ENCODE measurements at places on chromosomes 3 and 15.

DNA sequence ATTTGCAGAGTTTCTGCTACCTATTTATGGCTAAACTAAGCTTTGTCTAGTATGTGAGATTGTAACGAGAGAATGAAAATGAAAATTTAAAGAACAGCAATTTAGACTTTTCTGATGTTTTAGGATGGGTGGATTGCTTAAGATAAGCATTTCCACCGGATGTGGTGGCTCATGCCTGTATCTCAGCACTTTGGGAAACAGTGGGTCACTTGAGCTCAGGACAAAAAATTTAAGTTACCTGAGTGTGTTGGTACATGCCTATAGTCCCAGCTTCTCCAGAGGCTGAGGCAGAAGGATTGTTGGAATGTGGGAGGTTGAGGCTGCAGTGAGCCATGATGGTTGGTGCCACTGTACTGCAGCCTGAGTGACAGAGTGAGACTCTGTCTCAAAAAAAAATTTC is 3.3 kb downstream of the PPP4R2 start:
- no peak for DNase-seq

GRCh38 chr3:33380653-33381052 is 59.6 kb downstream of the UBP1 start:
- no peak for DNase-seq

DNA sequence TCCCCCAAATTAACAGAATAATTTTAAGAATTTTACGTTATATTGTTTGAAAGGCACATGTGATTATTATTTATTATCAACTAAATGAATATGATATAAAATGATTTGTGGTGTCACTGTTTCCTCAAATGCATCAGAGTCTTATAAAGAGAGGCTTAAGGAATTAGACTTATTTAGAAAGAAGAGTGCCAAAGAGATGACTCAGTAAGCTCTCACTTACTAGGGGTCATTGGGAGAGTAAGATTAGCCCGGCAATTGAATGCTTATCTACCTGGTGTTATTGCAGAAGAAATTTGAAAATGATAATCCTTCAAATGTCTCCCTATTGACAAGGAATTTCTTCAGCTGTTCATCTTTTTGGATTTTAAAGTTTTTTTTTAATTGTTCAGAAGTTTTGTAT is 408.7 kb downstream of the OXSM start:
- no peak for DNase-seq

- DNase-seq, result no peak
These were observed 228.0 kb downstream of the UACA start for GRCh38 chr15:70535071-70535954.

DNA sequence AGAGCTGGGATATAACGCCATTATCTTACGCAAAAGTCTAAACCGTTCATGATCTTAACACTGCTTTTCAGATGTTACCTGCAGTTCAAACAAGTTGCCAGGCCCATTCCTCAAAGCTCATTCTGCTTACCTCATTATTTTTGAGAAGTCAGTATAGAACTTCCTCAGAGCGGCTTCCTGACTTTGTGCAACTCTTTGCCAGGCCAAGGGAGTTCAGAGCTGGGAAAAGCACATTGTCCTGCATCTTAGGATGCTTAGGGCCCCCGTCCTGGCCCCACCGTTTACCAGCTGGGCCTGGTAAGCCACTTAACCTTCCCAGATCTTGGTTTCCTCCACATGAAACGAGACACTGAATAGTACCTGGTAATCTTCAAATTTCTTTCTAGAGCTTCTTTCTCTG is 6.8 kb upstream of the C2CD4B start:
- no peak for DNase-seq

DNA sequence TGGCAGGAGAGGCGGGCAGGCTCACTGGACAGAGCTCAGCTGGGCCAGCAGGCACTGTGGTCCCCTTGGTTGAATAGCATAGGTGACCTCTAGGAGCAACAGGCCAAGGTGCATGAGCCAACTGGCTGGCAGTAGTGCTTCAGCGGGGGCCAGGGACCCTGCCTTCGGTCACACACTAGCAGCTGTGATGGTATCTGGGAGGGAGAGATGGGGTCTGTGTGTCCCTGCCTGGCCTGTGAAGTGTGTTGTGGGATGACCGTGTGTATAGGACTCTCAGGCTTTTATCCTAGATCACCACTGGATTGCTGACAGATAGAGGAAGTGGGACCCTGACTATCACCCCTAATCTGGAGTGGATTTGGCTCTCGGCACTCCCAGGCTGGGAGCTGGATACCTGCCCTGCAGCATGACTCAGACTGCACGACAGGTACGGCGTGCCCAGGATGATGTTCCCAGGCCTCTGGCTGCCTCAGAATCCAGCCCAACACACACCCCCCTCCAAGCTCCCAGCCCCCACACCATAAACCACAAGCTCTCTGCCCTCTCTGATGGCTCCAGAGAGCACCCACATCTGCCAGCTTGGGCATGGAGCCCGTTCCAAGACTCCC is 7.8 kb downstream of the RPS17 start:
- DNase-seq, result no peak

All from cerebellar nuclear complex (tissue), 1 donor.